ENCODE measurements at places on chromosomes 11 and 22. TPM values are rescaled to one million over a fixed set of nuclear protein-coding genes. Genes with fewer than 3 reads are reported as not detected.

GRCh38 chr11:16863389-16863788, 124.9 kb downstream of the C11orf58 start:
- peaks cover 4% of the 10 kb centered on the region for H3K4me1 ChIP-seq
- DNase-seq, result no peak
- no peak overlapping the region for H3K4me3 ChIP-seq
- no peaks in the 10 kb centered on the region for H3K27me3 ChIP-seq
- H3K27ac ChIP-seq, result no peak overlapping the region

Gene TEX12
- polyA plus RNA-seq, result not detected

DNA sequence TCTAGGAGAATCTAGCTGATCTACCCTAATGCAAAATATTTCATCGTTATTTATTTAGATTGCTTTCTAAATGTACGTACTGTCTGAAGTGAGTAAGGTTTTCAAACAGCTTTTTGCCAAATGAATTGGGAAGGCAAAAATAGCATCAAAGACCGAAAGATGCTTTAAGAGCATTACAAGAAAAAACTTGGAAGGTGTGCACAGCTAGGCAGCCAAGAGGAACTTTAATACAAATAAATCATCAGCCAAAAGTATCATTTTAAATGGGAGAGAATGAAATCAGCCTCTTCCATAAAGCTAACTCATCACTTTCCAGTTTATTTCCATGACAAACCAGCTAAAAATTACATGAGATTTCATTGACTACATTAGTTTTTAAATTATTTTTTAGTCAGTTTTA, 30.2 kb upstream of the CFAP300 start:
- no peaks in the 10 kb centered on the region for H3K27me3 ChIP-seq
- no peaks in the 10 kb centered on the region for H3K4me1 ChIP-seq
- no peak overlapping the region for H3K4me3 ChIP-seq
- DNase-seq, result no peak

Gene GVQW3
- 3.8 TPM for polyA plus RNA-seq

DNA sequence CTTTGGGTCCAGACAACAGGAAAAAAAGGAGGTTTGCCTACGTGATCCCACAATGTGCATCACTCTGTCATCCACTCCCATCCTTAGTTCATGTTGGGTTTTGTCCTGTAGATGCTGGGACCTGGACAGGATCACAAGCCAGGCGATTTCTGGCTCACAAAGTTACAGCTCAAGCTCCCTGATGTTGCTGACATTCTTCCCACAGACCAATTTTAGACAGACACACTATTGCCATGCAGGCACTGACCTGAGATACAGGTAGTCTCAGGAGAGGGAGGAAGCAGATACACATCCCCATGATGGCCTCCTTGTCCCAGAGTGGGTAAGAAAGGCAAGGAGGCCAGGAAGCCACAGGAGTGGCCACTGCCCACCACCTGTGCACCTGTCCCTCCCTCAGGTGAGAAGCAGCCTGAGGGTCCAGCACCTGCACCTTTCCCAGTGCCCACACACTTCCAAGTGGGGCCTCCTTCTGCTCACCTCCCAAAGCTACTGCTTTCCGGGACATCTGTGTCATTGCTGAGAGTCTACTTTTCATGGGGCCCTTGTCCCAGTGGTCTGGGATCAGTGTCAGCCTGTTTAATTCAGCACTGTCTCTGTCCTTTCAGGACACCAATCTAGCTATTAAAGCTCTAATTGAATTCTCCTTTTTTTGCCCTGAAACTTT, 52.0 kb upstream of the TOP3B start:
- no peak overlapping the region for H3K27ac ChIP-seq
- no peak overlapping the region for H3K4me3 ChIP-seq
- H3K36me3 ChIP-seq, result no peaks in the 10 kb centered on the region

- H3K27me3 ChIP-seq, result peaks cover 27% of the 10 kb centered on the region
- no peaks in the 10 kb centered on the region for H3K36me3 ChIP-seq
- H3K4me1 ChIP-seq, result peaks cover 22% of the 10 kb centered on the region
- no peak overlapping the region for H3K27ac ChIP-seq
- peak; percentile 62 for DNase-seq
These were observed 1.1 kb downstream of the CD151 start for GRCh38 chr11:833849-834311.

- no peaks in the 10 kb centered on the region for H3K27me3 ChIP-seq
- H3K4me3 ChIP-seq, result no peak overlapping the region
- DNase-seq, result no peak
These were observed 312.3 kb downstream of the FAT3 start for GRCh38 chr11:92536883-92537282.

Gene SLN
- not detected for polyA plus RNA-seq

Gene CACNA1I
- polyA plus RNA-seq, result 0.47 TPM

Gene FAM111B
- polyA plus RNA-seq, result 28.2 TPM

- no peak overlapping the region for H3K4me3 ChIP-seq
- H3K4me1 ChIP-seq, result peaks cover 26% of the 10 kb centered on the region
- H3K27ac ChIP-seq, result no peak overlapping the region
- H3K27me3 ChIP-seq, result no peaks in the 10 kb centered on the region
These were observed 3.4 kb downstream of the C11orf71 start for GRCh38 chr11:114396916-114397315.

All from GM23338 (cell line).